ENCODE measurements at places on chromosomes 1 and 21. TPM values are rescaled to one million over a fixed set of nuclear protein-coding genes. Genes with fewer than 3 reads are reported as not detected.

DNA sequence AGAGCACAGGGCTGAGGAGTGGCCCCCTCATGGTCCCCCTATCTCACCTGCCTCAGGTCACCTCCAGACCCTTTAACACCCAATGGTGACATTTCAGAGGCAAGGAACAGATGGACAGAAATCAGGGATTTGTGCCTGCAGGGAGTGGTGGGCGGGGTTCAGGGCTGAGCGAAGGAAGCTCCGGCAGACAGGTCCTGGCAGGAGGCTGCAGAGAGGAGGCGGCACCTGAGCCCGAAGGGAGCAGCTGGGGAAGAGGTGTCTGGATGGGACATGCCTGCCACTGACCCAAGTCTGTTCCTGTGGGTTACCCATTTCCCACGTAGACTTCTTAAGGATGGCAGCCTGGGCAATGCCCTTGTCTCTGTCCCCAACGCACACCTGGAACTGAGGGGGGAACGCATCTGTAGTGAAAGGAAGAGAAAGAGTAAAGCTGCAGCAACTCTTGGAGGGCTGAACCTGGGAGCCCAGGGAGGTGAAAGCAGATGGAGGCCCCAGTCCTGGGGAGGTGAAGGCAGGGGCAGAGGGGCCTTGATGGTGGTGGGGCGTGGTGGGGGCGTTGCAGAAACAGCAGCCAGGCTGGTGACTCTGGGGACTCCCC is 61.6 kb upstream of the ADARB1 start:
- no peak for DNase-seq

The KCNE2 gene
- 0.29 TPM for polyA plus RNA-seq

The LCE3E gene
- polyA plus RNA-seq: not detected

GRCh38 chr1:54413295-54413694 is 7.1 kb upstream of the SSBP3 start:
- no peak for DNase-seq

DNA sequence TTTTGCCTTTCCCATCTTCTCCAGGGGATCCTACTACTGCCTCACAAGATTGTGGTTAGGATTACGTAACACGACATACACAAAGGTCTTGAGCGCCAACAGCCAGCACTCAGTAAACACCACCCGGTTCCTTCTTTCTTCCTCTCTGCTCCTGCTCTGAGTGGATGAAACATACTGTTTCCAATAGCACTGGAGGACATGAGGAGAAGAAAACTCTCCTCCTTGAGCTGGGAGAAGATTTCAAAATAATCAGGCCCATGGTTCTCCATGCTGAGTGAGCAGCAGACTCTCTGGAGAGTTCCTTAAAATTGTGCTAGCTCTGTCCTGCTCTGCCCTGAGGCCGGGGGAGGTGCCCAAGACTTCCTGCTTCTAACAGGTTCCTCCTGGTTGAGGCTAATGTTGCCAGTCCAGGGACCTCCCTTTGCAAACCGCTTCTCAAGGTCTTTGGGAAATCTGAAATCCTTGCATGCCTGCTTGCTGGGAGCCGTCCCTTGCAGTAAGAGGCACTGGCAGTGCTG is 29.4 kb upstream of the MX1 start:
- no peak for DNase-seq

- no peak for DNase-seq
These were observed 34.0 kb downstream of the CACNA1E start for GRCh38 chr1:181517181-181517875.

DNA sequence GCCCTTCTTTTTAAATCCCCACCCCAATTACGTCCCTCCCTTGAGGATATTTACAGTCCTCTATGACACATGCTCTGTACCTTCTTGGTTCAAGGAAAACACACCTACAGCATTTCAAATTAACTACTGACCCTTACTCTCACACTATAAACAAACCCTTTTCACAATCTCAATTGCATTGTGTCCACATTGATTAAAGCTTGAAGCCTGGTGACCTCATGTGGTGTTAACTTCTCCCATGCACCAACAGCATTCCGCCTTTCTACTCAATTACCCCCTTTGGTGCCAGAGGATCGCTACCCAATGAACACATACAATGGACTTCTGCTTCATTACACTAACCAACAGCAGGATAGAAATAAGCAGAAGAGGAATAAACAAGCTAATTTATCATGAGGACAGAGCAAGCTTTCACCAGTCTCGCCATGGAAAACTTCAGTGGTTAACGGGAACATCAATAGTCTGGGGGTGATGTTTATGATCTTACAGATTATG is 15.2 kb downstream of the WLS start:
- no peak for DNase-seq

GRCh38 chr1:183710333-183710732 is 57.2 kb upstream of the APOBEC4 start:
- DNase-seq: no peak

The S100A7A gene
- not detected for polyA plus RNA-seq

All from CD4-positive, alpha-beta memory T cell (primary cell).